ENCODE measurements at places on chromosomes 11 and 22.

- no peak for ATAC-seq
Measured at GRCh38 chr11:34124885-34125668, 19.6 kb downstream of the NAT10 start.

DNA sequence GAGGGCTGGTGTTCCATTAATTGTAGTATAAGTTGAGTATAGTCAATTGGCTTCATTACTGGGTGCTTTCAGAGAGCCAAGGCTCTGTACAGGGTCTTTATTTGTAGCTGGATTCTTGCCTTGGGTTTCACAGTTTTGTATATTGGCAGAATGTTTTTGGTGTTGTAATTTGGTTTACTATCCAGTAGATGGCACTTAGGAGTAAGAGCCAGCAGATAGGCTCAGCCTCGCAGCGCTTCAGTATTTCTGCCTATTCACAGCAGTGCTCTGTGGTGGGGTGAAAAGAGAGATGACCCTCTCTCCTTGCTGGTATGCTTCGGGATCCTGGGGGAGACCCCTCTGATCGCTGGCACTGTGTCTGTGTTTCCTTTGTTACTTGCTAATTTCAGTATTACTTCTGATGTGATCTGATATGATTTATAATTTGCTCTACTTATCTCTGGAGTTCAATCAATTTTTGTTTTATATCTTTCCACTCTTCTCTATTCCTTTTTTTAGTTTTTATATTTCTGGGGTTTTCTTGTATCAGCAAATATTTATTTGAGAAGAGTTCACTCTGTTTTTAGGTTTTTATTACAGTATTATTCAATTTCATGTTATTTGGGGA, 52.2 kb downstream of the ANO5 start:
- ATAC-seq = peak; percentile 58

- ATAC-seq = no peak
Measured at GRCh38 chr11:128155590-128155989, 431.8 kb downstream of the ETS1 start.

- ATAC-seq = no peak
Measured at GRCh38 chr11:92264350-92264749, 39.7 kb downstream of the FAT3 start.

DNA sequence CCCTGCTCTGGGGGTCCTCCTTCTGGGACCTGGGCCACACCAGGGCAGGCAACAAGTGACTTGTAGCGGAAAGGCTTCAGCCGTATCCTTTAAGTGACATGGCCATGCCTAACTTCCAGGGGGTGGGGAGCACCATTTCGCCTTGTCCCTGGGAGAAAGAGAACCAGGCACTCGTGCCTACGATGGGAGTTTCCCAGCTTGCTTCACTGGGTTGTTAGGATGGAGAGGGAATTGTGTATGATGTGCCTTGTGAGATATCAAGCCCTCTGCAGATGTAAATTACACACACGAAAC, 151.4 kb downstream of the CACNA1I start:
- no peak for ATAC-seq

- ATAC-seq = peak; percentile 67
Measured at GRCh38 chr22:46070215-46070802, 80.0 kb upstream of the PPARA start.

- no peak for ATAC-seq
Measured at GRCh38 chr11:21806508-21806907, 386.4 kb upstream of the ANO5 start.

Measured in stimulated activated memory B cell treated with anti-CD40 and anti-IgM and Interleukin-4, amounts not matched to agents 10 μg/mL and 1 μg/mL and 100 μg/mL, for 72 hours (primary cell).